ENCODE measurements at places on chromosomes 11 and 22.

DNA sequence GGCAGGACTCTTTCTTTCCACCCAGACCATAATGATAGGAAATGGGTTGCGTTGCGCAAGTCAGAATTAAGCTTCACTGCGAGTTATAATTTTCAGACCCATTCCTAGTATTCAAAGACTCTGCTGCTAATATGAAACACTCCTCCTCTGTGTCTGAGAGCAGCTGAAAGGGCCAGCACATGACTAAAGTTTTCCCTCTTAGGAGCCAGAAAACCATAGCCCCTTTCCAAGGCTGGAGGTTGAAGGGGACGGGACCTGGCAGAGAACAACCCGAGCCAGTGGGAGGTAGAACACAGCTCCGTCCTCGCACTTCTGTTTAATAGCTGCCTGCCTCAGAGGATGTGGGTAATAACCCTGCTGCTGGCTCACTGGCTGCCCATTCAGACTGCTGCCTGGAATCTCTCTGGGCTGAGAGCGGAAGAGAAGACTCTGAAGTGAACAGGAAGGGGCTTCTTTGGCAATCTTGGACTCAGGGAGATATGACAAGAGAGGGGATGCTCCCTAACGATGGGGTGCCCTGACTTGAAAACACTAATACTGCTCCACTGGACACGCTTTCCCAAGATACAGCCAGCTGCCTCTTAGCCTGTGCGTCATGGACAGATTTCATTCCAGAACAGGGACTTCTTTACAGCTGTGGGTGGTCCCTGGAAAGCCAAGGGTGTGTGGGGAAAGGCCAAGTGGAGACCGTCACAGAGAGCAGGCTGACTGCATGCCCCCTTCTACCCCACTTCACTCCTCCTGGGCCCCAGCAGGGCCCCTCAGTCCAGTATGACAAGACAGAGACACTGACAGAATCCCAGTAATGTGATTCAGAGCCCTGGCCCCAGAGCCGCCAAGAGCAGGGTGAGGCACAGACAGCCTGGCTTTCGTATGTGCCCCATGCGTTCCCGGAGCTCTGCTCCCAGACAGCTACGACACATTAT, 156.9 kb downstream of the FEZ1 start:
- DNase-seq = peak; percentile 56

GRCh38 chr11:85423316-85423715, 203.8 kb downstream of the DLG2 start:
- DNase-seq = no peak

GRCh38 chr22:23753385-23753784, 840 bp downstream of the VPREB3 start:
- DNase-seq = no peak

- DNase-seq = peak; percentile 6
Observed at GRCh38 chr11:124801014-124801413, 808 bp upstream of the MSANTD2 start.

DNA sequence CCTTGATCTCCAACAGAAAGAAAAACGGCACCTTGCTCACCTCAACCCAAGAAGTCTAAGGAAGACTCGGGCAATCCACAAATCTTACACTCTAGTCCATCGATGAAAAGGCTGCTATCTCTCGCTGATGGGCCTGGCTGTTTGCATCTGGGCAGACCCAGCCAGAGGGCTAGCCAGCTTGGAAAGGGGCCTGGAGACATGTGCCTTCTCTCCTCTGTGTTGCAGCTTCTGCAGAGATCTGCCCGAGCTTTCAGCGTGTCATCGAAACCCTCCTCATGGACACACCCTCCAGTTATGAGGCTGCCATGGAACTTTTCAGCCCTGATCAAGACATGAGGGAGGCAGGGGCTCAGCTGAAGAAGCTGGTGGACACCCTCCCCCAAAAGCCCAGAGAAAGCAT, 3.2 kb downstream of the SCGB1A1 start:
- no peak for DNase-seq

DNA sequence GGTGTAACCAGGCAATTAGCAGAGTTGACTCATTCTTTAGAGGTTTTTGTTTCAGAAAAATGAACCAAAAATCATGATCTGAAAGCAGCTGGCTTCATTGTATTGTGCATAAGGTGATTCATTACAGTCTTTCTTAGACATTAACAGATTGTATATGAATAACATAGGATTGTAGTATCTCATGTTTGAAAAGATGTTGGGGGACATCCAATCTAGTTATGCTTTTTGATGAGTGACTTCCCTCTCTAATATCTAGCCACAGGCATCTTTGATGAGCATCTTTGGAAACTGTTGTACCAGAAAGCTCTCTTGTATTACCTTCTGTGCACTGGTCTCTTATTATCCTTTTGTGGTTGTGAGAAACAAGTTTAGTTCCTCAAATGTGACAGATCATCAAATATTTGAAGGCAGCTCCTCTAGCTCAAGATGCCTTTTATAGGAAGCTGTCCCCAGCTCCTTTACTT, 8.3 kb downstream of the GRK3 start:
- DNase-seq = no peak

DNA sequence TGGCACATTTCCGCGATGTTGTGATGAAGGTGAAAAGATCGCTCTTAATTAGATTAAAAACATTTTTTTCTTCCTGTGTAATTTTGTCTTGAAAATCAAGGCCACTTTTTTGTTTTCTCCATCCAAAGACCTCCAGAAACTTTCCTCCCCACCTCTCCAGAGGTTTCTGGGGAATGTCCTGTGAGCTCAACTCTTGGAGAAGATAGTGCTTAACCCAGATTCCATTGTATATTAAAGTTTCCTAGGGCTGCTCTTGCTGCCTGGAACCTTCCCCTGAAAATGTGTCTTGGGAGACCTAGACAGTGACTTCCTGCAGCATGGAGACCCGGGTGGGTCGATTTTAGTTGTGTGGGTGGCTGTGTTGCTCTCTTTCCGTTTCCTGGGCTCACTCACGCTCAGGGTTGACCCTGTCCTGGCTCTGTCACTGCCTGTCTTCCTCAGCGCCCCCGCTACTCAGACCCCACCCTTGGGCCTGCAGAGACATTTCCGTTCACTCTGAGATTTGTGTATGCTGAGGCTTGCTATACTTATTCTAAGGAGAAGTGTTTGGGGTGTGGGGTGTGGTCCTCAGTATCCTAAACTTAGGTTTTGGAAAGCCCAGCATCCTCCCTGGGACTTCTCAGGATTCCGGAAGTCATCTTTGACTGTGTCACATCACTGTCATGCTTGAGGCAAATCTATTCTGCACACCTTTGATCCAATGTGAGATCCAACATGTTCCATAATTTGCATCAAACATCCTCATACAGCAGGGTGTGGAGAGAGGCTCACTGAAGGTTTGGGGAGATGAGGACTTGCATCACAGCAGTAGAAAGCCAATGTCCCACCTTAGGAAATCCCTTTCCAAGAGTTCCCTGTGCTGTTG, 47.2 kb downstream of the KCNQ1OT1 start:
- no peak for DNase-seq

GRCh38 chr11:66619080-66619554, 2.7 kb downstream of the RBM14 start:
- DNase-seq = no peak

GRCh38 chr11:72935700-72936099, 121.5 kb downstream of the ATG16L2 start:
- DNase-seq = no peak

GRCh38 chr22:47835726-47836125, 1073.3 kb downstream of the TBC1D22A start:
- peak; percentile 96 for DNase-seq

GRCh38 chr11:3830730-3831129, 10.0 kb downstream of the RHOG start:
- DNase-seq = no peak

DNA sequence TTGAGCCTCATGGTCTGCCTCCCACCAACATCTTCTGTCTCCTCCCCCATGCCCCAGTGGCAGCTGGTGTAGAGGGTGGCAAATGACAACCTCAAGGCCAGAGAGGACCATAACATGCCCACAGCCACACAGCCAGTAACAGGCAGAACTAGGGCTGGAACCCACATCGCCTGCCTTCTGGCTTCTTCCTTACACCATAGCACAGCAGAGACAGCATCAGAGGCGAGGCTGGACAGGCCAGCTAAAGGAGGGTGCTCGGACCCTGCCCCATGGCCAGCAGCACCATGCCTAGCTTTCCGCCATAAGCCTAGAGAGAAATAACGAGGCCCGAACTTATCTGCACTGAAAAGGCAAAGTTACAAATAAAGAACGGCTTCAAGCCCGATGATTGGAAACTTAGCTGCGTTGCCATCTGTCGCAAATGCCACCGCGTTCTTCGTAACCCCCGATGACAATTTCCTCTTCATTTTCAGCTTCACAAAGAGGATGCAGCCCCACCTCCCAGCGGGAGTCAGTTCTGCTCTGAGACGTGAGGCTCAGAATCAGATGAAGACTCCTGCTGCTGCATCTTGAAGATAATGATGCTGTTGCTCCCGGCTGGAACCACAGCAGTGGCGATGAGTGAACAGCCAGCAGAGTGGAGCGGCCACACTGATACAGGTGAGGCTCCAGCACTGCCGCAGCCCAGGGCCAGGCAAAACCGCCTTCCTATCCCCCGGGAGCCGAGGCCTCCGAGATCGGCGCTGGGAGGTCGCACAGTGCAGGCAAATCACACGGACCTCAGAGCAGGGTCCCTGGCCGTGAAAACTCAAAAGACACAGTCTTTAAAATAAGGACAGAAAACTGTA, 73.8 kb upstream of the RTL6 start:
- no peak for DNase-seq

DNA sequence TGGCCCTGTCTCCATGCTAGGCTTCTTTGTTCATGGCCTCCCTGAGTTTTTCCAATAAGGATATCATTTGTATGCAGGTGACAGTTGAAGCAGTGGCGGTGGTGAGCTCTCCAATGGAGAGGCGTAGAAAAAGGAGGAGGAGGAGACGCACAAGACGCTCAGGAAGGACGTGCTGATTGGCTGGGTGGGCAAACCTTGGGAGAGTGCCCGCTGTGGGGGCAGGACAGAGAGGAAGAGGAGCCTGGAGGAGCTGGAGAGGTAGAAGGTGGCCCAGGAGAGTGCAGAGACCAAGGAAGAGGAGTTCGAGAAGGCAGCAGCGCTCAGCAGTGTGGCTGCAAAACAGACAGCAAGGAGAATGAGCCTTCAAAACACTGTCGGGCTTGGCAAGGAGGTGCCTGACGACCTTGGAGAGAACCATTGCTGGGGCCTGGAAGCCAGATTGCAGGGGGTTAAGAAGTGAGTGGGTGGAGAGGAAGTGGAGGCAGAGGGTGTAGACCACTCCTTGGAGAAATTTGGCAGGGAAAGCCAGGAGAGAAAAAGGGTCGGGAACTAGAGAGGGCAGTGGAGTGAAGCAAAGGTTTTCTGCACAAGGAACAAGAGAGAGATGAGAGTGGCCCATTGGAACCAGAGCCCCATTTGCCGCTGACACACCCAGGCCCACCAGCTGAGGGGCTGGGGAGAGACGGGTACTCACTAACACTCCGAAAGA, 7.5 kb downstream of the CLCF1 start:
- no peak for DNase-seq

- no peak for DNase-seq
Observed at GRCh38 chr11:36349351-36350136, 53.5 kb downstream of the PRR5L start.

- DNase-seq = no peak
Observed at GRCh38 chr11:4643076-4643475, 706 bp upstream of the OR51E1 start.

DNA sequence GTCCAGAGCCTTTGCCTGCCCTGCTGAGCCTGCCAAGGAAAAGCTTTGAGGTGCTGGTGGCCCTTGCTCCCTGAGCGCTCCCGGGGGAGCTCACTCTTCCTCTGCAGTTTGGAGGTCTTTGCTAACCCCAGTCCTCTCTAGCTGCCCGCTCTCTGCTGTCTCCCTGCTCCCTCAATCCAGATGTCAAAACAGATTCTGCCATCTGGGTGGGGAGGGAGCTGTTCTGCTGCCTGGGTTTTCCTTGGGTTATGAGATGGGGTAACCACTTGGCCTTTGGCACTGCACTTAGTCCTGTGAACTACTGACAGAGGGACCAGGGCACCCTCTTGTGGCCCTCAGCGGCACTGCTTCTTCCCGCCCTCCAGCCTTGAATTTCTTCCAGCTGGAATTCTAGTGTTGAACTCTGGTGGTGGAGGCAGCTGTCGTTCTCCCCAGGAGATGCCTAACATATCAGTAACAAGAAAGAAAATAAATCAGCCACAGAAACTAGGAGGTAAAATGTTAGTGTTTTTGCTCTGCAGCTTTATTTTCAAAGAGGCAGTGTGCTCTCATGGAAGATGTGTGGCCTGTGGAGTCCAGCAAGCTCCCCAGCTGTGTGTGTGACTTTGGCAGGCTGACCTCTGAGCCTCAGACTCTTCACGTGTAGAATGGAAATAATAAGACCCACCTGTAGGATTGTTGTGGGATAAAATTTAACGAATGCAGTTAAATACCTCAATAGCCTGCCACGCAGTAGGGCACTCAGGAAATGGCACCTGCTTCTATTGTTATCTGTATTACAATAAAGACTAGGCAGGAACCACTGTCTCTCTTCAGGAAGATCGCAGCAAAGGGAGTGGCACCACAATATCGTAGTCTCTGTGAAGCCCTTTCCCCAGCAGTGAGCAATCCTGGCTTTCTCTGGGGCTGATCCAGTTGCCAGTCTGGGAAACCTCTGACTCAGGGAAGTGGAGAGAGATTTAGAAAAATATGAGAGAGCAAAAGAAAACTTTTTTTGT, 23.4 kb downstream of the ARFGAP2 start:
- DNase-seq = peak; percentile 67

GRCh38 chr11:17683377-17684161, 35.8 kb upstream of the MYOD1 start:
- peak; percentile 94 for DNase-seq

- DNase-seq = no peak
Observed at GRCh38 chr11:134521001-134521400, 109.0 kb upstream of the B3GAT1 start.

- DNase-seq = no peak
Observed at GRCh38 chr11:17588166-17588565, 41.1 kb downstream of the OTOG start.

DNA sequence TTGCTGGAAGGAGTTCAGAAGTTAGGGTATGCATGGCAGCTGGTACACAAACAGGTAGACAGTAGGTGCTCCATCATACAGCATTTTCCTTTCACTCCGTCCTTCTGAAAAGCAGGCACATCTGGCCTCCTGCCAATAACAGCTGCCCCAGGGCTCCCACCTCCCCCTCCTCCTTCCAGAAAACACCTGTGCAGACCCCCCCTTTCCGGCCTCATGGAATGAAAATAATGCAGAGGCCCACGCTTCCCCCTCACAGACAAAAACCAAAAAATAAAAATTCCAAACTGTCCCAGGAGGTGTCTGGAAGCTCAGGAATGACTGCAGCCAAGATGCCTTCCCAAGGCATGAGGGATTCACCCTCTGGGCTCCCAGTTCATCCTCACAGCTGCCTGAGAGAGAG, 185.5 kb downstream of the MN1 start:
- no peak for DNase-seq

- DNase-seq = no peak
Observed at GRCh38 chr11:75668451-75669297, at the start of gene MAP6. Gene MAP6 (minus strand): TSS chr11:75669038. CDS start chr11:75668369, 669 bp downstream.

DNA sequence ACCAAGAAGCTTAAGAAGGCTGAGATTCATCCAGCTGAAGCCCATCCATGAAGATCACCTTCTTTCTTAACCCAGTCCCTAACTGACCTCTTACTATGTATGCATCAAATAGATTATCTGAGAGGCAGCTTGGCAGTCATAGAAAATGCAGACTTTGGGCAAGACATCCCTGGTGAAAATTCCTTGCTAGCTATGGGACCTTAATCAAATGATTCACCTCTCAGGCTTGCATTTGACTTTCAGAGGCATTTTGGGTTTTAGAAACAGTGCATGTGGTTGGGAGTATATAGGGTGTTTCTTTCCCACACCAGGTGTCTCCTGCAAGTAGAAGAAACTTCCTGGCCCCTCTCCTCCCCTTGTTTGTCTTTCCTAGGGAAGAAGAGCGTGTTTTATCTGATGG, 188.5 kb upstream of the ISX start:
- no peak for DNase-seq

GRCh38 chr11:124538019-124538418, 5.4 kb downstream of the OR8B12 start:
- DNase-seq = peak; percentile 78

Data from astrocyte of the cerebellum (primary cell).